Endodermal cell (in vitro differentiated cells): ENCODE measurements at places on chromosomes 1 and 21. TPM values are rescaled to one million over a fixed set of nuclear protein-coding genes. Genes with fewer than 3 reads are reported as not detected.

- no peak overlapping the region for H3K4me3 ChIP-seq
- H3K4me1 ChIP-seq, result no peaks in the 10 kb centered on the region
- H3K27ac ChIP-seq, result no peak overlapping the region
- no peaks in the 10 kb centered on the region for H3K36me3 ChIP-seq
- H3K27me3 ChIP-seq, result no peaks in the 10 kb centered on the region
- no peak for DNase-seq
These were observed 36.4 kb upstream of the HSD17B7 start for GRCh38 chr1:162753998-162754585.

GRCh38 chr1:154329551-154330131 lies 4.3 kb downstream of the ATP8B2 start:
- H3K4me1 ChIP-seq, result peaks cover 3% of the 10 kb centered on the region
- peak; percentile 59 for DNase-seq

- no peak overlapping the region for H3K27ac ChIP-seq
- DNase-seq, result no peak
- H3K27me3 ChIP-seq, result peaks cover 80% of the 10 kb centered on the region
- H3K4me1 ChIP-seq, result peaks cover 3% of the 10 kb centered on the region
- H3K36me3 ChIP-seq, result no peaks in the 10 kb centered on the region
- H3K4me3 ChIP-seq, result no peak overlapping the region
These were observed 1.5 kb upstream of the SLC30A2 start for GRCh38 chr1:26047278-26047874.

PEAR1 gene
- total RNA-seq, result 0.12 to 0.69 TPM (median 0.29 TPM) in 3 replicates

KCNJ9 gene
- not detected in 2 replicates for total RNA-seq

- H3K27me3 ChIP-seq, result no peaks in the 10 kb centered on the region
- H3K27ac ChIP-seq, result no peak overlapping the region
- peaks cover 15% of the 10 kb centered on the region for H3K4me1 ChIP-seq
These were observed 6.4 kb upstream of the CGN start for GRCh38 chr1:151504759-151505158.

RNU1-1 gene
- 2,322 to 3,611 TPM (median 3,596 TPM) in 3 replicates for total RNA-seq

- H3K27ac ChIP-seq, result no peak overlapping the region
- no peaks in the 10 kb centered on the region for H3K4me1 ChIP-seq
- no peak for DNase-seq
- H3K36me3 ChIP-seq, result no peaks in the 10 kb centered on the region
- H3K4me3 ChIP-seq, result no peak overlapping the region
- H3K27me3 ChIP-seq, result no peaks in the 10 kb centered on the region
These were observed 2.8 kb upstream of the ENAH start for GRCh38 chr1:225655509-225656258.

DNA sequence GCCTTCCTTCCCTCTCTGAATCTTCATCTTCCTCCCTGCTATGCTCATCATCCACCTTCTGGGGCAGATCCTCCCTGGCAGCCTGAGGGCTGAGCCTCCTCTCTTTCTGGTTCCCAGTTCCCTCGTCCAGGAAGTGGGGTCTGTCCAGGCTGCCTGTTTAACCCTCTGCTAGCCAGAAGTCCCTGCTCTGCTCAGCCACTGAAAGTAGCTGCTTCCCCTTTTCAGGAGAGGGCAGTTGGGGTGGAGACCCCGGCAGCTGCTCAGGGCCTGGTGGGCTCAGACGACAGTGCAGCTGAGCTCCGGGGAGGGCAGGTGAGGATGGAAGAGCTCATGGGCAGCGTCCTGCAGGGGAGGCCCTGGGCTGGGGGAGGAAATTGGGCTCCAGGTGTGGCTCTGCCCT lies 43.1 kb upstream of the ETV3 start:
- H3K27me3 ChIP-seq, result no peaks in the 10 kb centered on the region

- no peak overlapping the region for H3K27ac ChIP-seq
- H3K36me3 ChIP-seq, result no peaks in the 10 kb centered on the region
- no peak overlapping the region for H3K4me3 ChIP-seq
- no peak for DNase-seq
- no peaks in the 10 kb centered on the region for H3K4me1 ChIP-seq
- H3K27me3 ChIP-seq, result peaks cover 45% of the 10 kb centered on the region
These were observed 17.1 kb downstream of the OLIG2 start for GRCh38 chr21:33042812-33043211.

GRCh38 chr1:154743526-154744036 lies 126.5 kb downstream of the KCNN3 start:
- H3K36me3 ChIP-seq, result no peaks in the 10 kb centered on the region
- no peak overlapping the region for H3K4me3 ChIP-seq
- H3K27ac ChIP-seq, result no peak overlapping the region
- no peaks in the 10 kb centered on the region for H3K4me1 ChIP-seq
- peak; percentile 45 for DNase-seq

ANKRD65 gene
- total RNA-seq, result 1.6 and 1.7 TPM in 2 replicates

GRCh38 chr1:7975212-7975865 lies 13.8 kb downstream of the PARK7 start:
- no peak overlapping the region for H3K4me3 ChIP-seq
- DNase-seq, result peak; percentile 94
- H3K4me1 ChIP-seq, result no peaks in the 10 kb centered on the region
- no peak overlapping the region for H3K27ac ChIP-seq

GRCh38 chr21:18914570-18914969 lies 511.0 kb upstream of the TMPRSS15 start:
- no peaks in the 10 kb centered on the region for H3K27me3 ChIP-seq
- H3K36me3 ChIP-seq, result no peaks in the 10 kb centered on the region
- H3K4me1 ChIP-seq, result no peaks in the 10 kb centered on the region
- no peak overlapping the region for H3K4me3 ChIP-seq

DNA sequence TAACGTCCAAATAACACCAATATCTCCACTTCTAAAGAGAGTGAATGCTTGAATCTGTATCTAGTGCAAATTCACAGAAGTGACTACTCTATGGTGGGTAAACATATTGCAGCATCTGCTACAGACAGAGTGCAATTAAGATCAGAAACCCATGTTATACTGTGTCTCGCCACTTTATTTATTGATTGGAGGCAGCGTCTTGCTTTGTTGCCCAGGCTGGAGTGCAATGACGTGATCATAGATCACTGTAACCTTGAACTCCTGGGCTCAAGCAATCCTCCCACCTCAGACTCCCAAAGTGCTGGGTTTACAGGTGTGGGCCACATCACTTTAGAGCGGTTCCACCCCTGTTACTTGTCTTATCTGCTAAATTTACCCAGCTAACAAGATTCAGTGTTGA lies 57.0 kb downstream of the HLCS start:
- no peaks in the 10 kb centered on the region for H3K36me3 ChIP-seq
- no peak overlapping the region for H3K27ac ChIP-seq
- no peak for DNase-seq
- no peak overlapping the region for H3K4me3 ChIP-seq
- no peaks in the 10 kb centered on the region for H3K27me3 ChIP-seq

DNA sequence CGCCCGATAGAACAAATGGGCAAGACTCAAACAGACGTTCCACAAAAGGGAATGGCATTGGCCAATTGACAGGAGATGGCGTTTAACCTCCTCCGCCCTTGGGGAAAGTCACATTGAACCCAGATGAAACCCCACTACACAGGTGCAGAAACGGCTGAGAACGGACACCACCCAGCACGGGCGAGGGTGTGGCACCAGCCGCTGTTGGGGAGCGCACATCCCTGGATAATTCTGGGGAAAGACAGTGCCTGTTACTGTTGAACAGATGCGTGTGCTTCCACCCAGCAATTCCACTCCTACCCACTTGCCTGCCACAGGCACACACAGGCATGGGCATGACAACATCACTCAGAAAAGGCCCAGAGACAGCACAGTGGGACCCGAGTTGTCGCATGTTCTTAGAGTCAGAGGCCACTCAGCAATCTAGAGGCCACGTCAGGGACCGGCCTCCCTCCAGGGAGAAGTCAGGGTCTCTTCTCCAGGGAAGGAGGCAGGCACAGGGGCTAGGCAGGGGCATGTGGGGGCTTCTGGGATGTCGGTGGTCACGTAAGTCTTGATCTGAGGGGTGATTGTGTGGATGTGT lies 15.2 kb downstream of the PRXL2B start:
- H3K36me3 ChIP-seq, result no peaks in the 10 kb centered on the region
- H3K4me3 ChIP-seq, result no peak overlapping the region
- no peaks in the 10 kb centered on the region for H3K27me3 ChIP-seq
- H3K4me1 ChIP-seq, result no peaks in the 10 kb centered on the region

CD164L2 gene
- total RNA-seq, result 1.4 and 1.8 TPM in 2 replicates

DNA sequence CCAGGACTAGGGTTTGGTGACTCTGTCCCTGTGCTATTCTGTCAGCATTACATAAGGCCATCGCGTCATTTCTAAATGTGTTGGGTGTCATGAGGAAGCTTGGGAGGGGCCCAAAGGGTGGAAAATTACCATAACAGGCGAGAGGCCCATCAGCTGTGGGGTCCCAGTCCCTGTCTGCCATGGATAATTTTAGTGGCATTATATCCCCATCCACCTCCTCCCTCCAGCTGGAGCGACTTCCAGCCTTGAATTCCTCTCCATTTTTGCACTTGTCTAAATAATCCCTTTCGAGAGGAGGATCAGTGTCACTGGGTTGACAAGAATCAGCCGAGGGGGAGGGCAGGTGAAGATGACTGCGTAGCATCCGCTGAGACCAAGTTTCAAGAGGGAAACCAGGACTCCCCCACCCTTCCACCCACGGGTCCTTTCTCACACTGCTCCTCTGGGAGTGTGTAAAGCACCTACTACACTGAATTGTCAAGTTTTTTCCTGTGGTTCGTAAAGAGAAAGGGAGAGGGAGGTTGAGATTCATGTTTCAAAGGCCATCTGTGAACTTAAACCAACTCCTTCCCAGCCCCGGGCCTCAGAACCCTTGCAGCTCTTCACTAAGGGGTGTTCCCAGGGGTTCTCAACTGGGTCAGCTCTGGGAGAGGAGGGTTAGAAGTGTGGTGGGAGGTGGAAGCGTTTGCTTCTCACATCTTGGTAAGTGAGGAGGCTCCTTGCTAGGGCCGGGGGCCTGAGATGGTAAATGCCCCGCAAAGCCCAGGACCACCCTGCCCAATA lies 29.2 kb downstream of the VASH2 start:
- H3K36me3 ChIP-seq, result peaks cover 5% of the 10 kb centered on the region
- H3K4me1 ChIP-seq, result no peaks in the 10 kb centered on the region
- no peak overlapping the region for H3K4me3 ChIP-seq
- no peaks in the 10 kb centered on the region for H3K27me3 ChIP-seq

HCN3 gene
- 5.6 to 9.8 TPM (median 9.2 TPM) in 3 replicates for total RNA-seq

- DNase-seq, result no peak
- no peaks in the 10 kb centered on the region for H3K36me3 ChIP-seq
- no peaks in the 10 kb centered on the region for H3K4me1 ChIP-seq
- H3K27me3 ChIP-seq, result no peaks in the 10 kb centered on the region
- H3K27ac ChIP-seq, result no peak overlapping the region
These were observed 12.7 kb downstream of the INSL5 start for GRCh38 chr1:66788231-66788939.

- DNase-seq, result no peak
- peaks cover 56% of the 10 kb centered on the region for H3K27me3 ChIP-seq
- no peaks in the 10 kb centered on the region for H3K36me3 ChIP-seq
- H3K4me3 ChIP-seq, result no peak overlapping the region
- no peaks in the 10 kb centered on the region for H3K4me1 ChIP-seq
These were observed 251.9 kb downstream of the PTPRU start for GRCh38 chr1:29488086-29488793.

S100A12 gene
- not detected in 2 replicates for total RNA-seq

G0S2 gene
- total RNA-seq, result not detected in 2 replicates

DNA sequence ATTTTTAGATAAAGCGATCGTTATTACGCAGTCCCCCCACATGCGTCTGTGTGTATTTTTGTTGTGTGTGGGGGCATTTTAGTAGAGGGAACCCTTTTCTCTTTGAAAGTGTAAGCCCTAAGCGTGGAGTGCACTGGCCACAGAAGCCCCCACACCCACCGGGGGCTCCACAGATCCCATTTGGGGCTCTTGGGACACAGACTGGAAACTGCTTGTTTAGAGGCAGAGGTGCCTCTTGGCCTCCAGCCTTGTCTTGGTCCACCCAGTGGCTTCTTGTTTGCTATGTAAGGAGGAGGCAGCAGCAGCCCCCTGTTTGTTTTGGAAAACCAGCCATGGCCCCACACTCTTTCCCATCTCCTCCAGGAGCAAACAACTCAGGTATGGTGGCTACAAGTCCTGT lies 42.8 kb downstream of the SLC37A1 start:
- no peak overlapping the region for H3K27ac ChIP-seq
- H3K27me3 ChIP-seq, result no peaks in the 10 kb centered on the region
- H3K4me1 ChIP-seq, result no peaks in the 10 kb centered on the region
- no peak overlapping the region for H3K4me3 ChIP-seq
- no peaks in the 10 kb centered on the region for H3K36me3 ChIP-seq
- no peak for DNase-seq

DNA sequence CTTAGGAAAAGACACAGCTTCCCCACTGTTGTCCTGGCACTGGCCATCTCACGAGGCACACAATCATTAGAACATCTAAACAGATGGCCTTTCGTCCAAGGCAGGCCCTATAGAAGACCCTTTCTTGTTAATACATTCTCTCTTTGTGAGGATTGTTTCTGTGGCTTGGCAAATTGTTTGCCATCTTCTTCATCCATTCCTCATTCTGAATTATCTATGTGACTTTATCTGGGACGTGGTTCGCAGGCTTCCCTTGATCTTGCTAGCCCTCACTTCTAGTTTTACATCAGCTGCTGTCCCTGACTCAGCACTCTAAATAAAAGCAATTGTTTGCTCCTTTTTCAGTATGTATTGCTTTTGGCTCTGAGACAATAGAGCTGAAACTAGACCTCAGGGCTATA lies 101.1 kb upstream of the ZC3H11B start:
- no peak overlapping the region for H3K4me3 ChIP-seq
- H3K36me3 ChIP-seq, result no peaks in the 10 kb centered on the region
- peaks cover 13% of the 10 kb centered on the region for H3K27me3 ChIP-seq
- DNase-seq, result no peak

LRRC38 gene
- 0.43 and 0.46 TPM in 2 replicates for total RNA-seq

- H3K27me3 ChIP-seq, result peaks cover 47% of the 10 kb centered on the region
- no peaks in the 10 kb centered on the region for H3K4me1 ChIP-seq
- no peaks in the 10 kb centered on the region for H3K36me3 ChIP-seq
- H3K27ac ChIP-seq, result no peak overlapping the region
- H3K4me3 ChIP-seq, result no peak overlapping the region
These were observed 8.1 kb upstream of the TADA1 start for GRCh38 chr1:166884040-166884642.

- H3K27ac ChIP-seq, result no peak overlapping the region
- H3K4me3 ChIP-seq, result no peak overlapping the region
- DNase-seq, result no peak
- no peaks in the 10 kb centered on the region for H3K4me1 ChIP-seq
- no peaks in the 10 kb centered on the region for H3K36me3 ChIP-seq
- H3K27me3 ChIP-seq, result no peaks in the 10 kb centered on the region
These were observed 195.1 kb downstream of the PTPRC start for GRCh38 chr1:198833706-198834503.

GRCh38 chr1:207393610-207394009 lies 60.5 kb upstream of the CR2 start:
- DNase-seq, result no peak
- peaks cover 5% of the 10 kb centered on the region for H3K4me1 ChIP-seq
- no peak overlapping the region for H3K27ac ChIP-seq
- no peaks in the 10 kb centered on the region for H3K27me3 ChIP-seq
- H3K4me3 ChIP-seq, result no peak overlapping the region
- no peaks in the 10 kb centered on the region for H3K36me3 ChIP-seq

OVAAL gene
- total RNA-seq, result not detected in 2 replicates

KCNK2 gene
- total RNA-seq, result not detected in 3 replicates

GRCh38 chr1:23643736-23644554 lies 47.7 kb upstream of the RPL11 start:
- H3K4me3 ChIP-seq, result no peak overlapping the region
- no peak for DNase-seq
- no peaks in the 10 kb centered on the region for H3K36me3 ChIP-seq
